ENCODE measurements at places on chromosomes 2 and 18.
A peak's percentile ranks its signal among the peaks of the same experiment; 100 is the strongest.

GRCh38 chr2:218233543-218233942, 16.6 kb downstream of the ARPC2 start:
- no peak for DNase-seq

GRCh38 chr2:217121565-217121964, 261.7 kb upstream of the TNP1 start:
- no peak for DNase-seq

DNA sequence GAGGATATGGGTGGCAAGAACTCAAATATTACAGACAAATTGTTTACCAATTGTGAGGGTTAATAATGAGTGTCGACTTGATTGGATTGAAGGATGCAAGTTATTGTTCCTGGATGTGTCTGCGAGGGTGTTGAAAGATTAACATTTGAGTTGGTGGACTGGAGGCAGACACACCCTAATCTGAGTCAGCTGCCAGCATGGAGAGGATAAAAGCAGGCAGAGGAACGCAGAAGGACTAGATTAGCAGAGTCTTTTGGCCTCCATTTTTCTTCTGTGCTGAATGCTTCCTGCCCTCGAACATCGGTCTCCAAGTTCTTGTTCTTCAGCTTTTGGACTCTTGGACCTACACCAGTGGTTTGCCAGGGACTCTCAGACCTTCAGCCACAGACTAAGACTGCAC, 1503.7 kb downstream of the LRP1B start:
- DNase-seq, result no peak

DNA sequence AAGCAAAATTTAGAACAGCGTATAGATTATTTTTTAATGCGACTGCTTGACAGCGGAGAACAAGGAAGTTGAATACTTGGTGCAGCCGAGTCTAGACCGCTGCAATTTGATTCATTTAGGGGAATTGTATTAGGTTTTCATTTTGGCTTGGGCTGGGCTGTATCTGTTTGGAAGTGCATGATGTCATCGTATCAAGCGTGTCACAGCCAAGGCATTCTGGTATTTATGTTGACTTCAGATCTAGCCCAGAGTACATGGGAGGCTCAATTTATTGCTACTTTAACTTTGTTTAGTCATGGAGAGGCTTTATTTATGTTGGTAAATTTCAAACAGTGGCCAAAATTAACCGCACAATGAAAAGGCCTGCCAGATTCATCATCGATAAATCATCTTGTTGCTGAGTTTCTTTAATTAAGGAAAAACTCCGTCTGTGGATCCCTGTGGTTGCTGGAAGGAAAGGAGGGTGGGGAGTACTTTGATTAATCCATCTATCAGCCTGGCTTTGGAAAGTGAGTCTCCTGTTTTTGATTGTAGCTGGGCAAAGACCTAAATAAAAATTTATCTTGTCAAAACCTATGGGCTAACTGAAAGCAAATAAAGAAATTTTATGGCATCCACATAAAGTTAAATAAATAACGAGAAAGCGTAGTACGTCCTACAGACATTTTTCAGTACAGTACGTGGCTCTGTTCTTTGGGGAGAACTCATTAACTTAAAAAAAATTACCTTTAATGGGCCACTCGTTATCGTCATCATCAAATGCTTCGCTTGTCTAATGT, 230.4 kb upstream of the SPRED2 start:
- DNase-seq, result no peak

DNA sequence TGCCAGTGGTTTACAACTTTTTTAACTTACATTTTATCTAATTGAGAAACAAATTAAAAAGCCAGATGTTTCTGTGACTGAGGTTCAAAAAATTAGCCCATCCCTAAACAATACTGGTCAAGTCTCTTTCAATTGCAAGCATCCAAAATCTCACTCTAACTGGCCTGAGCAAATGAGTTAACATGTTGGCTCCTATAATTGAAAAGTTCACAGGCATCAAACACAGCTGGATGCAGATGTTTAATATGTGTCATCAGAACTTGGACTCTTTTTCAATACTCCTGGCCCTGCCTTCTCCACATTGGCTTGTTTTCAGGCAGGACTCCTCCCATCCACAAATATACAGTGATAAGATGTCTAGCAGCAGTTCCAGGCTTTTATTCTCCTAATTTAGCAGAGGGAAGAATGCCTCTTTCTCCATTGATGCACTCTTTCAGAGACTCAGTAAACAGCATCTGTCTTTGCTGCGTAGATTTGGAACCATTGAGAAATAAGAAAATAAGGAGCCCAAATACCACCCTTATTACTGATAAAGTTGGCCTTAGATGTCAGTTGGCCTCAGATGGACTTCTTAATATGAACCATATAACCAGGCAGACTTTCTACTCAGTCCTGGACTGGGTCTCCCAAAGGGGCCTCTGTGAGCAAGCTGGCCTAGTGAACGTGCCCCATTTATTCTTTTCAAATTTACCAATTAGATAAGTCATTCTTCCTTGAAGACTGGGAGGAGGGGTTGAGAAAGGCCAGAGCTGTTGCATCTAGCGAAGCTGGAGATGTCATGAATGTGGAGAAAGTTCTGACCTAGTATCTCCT, 30.4 kb upstream of the FN1 start:
- DNase-seq, result no peak

DNA sequence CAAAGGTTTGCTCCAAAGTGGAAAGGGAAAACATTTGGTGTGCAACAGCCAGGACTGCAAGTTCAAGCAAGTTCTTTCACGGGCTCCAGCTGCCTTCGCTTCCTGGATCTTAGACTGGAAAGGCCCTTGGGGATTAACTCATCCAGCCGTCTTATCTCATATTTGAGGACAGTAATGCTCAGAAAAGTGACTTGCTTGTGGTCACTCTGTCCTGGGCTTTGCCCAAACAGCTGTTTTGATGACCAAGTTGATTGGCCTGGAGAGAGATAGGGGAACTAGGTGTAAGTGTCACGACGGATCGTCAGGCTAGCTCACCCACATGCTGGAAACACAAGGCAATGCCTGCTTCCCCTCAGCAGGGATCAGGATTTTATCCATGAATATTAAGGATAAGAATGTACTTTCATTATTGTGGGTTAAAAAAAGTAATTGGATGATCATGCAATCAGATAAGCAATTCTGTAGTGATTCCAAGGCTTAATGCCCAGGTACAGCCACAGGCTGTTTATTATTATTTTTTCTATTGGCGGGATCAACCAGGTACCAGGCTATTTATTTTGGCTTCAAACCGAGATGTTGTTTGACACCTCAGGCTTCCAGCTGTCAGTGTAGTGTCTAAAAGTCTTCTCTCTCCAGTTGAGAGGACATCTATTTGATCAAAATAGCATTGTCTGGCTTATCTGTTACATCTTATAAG, 162.5 kb upstream of the EPAS1 start:
- DNase-seq, result peak; percentile 53

DNA sequence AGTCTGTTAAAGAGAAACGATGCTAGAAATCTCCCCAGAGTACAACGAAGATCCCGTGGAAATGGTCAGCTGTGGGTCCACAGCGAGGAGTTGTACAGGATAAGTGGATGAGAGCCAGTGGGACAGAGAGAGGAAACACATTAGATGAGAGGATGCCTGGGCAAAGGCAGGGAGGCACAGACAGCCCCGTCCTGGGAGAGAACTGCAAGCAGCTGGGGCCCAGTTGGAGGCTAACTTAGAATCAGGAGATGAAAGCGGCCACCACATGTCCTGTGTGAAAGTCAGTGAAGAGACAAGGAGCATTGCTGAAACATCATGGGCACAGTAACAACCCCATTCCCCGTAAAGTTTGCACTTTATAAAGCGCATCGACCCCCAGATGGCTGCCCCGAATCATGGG, 157.5 kb downstream of the RAPGEF4 start:
- no peak for DNase-seq

GRCh38 chr2:136141510-136142149, 23.7 kb upstream of the CXCR4 start:
- DNase-seq, result no peak

GRCh38 chr2:166632616-166633015, 138.6 kb upstream of the SCN7A start:
- no peak for DNase-seq

DNA sequence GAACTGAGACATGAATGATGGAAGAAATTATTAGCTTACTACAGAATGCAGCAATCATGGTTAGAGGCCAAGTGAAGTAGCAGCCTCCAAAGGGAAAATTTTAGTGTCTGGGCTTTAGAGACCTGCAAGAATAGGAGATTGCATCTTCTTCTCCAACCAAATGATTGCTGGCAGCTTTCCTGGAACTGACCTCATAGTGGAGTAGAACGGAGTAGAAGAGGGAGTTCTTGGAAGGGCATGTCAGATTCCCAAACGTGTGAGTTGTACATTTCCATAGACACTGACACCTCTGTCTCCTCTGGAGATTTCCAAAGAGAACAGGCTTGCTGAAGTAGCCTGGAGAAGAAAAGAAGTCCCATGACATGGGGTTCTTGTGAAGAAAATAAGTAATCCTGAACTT, 169.8 kb upstream of the ERBB4 start:
- no peak for DNase-seq

DNA sequence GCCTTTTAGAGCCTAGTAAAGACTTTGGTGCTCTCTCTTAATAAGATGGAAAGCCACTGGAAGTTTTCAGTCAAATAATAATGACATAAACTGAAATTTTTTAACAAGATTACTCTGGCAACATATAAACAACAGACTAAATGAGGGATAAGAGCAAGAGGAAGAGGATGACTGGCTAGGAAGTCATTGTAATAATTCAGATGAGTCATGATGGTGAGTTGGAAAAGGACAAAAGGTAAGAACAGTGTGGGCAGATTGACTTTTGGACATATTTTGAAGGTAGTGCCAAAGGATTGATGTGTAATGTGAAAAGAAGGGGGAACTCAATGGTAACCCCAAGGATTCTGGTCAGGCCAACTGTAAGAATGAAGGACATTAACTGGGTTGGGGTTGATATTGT, 310.3 kb downstream of the NOL4 start:
- DNase-seq, result no peak

- DNase-seq, result no peak
Observed at GRCh38 chr2:162989507-162989906, 150.9 kb upstream of the KCNH7 start.

GRCh38 chr2:201795607-201796477, 10.5 kb upstream of the CDK15 start:
- DNase-seq, result no peak

- DNase-seq, result no peak
Observed at GRCh38 chr2:45649462-45649857, 2.0 kb upstream of the PRKCE start.

DNA sequence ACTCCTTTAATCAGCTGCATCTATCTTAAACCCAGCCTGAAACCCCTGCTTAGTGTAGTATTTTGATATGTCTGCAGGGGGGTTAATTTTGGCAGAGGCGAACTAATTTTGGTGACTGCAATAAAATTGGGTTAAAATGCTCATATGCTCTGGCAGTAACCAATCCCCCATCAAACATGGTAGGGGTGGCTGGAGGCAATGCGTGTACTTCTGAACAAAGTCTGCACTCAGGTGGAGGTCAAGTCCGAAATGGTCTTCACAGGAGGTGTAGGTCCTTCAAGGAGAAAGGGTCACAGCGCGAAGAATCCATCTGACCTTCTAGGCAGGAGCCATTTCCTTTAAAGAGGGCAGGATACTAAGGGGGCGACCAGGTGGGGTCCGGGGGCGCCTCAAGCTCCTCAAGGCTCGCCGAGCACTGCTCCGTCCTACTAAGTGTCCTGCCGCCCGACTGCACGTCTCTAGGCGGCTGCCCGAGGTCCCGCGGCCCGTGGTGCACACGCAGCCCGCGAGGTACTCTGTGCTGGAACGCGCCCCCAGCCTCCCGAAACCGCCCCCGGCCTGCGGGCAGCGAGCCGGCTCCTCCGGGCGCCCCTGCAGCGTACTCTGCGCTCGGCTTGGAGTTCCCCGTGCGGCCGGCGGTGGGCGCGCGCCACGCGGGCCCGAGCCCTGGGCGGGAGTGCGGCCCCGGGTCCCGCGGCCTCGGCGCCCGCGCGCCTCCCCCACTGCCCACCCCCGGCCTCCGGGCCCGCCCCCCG, 1.7 kb upstream of the LDLRAD4 start:
- DNase-seq, result peak; percentile 88

- DNase-seq, result no peak
Observed at GRCh38 chr2:7633566-7634153, 716.4 kb downstream of the RNF144A start.

DNA sequence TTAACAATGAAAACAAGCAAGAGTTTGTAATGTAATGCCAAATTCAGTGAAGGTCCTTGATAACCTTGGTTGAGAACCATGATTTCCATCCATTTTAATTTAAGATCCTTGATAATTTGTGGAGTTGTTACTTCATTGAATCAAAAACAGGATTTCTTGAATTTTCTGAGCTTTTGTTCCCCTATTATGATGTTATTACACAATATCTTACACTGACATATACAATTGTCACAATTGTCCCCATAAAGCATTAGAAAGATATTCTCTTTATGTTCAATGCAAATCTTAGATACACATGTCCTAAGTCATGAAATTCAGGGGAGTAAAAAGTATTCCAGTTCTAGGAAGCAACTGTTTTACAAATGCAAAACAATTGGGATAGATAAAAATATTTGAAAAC, 83.6 kb downstream of the ARHGEF33 start:
- no peak for DNase-seq

- DNase-seq, result no peak
Observed at GRCh38 chr2:230865766-230866755, 1.3 kb downstream of the ITM2C start.

DNA sequence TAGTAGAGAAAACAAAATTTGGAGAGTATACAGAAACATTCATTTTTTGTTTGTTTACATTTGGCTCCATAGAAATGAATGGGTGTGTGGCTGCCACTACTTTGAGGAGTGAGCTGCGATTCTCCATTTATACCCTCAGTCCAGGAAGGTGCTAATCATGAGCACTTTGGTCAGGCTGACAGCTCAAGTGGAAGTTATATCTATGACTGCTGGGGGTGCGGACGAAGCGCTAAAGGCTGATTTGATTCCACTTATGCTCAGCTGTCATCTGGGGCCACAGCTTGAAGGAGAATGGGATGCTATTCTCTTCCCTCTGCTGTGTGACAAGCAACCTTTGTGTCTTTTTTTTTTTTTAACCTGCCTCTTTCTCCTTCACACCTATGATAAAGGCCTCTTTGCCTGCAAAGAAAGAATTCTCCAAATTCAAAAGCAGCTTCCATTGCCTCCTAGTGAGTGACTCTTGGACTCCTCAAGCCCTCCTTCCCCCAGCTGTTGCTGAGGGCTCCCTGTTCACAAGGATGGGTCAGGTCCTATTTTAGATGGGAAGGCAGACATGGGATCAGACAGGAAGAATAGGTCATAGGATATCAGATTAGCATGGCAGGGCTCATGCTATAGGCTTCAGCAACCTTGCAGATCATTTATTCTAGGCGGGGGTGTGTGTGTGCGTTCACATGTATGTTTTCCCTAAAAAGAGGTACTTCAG, 201.6 kb downstream of the SETBP1 start:
- DNase-seq, result no peak

GRCh38 chr2:177669625-177670330, 277.2 kb downstream of the AGPS start:
- no peak for DNase-seq

- no peak for DNase-seq
Observed at GRCh38 chr2:218317303-218317630, 25.0 kb upstream of the TMBIM1 start.

DNA sequence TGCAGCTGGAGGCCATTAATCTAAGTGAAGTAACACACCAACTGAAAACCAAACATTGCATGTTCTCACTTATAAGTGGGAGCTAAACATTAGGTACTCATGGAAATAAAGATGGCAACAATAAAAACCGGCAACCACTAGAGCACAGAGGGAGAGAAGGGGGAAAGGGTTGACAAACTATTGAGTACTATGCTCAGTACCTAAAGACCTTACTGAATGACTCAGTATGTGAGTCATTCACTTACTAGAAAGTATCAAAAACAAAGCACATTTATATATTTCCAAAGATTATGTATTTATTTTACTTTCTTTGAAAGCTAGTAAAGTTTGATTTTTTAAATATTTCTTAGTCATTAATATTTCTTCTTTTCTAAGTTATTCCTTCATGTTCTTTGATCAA, 48.9 kb downstream of the ZNF385B start:
- DNase-seq, result no peak
